ENCODE measurements at places on chromosomes 6 and 20.

DNA sequence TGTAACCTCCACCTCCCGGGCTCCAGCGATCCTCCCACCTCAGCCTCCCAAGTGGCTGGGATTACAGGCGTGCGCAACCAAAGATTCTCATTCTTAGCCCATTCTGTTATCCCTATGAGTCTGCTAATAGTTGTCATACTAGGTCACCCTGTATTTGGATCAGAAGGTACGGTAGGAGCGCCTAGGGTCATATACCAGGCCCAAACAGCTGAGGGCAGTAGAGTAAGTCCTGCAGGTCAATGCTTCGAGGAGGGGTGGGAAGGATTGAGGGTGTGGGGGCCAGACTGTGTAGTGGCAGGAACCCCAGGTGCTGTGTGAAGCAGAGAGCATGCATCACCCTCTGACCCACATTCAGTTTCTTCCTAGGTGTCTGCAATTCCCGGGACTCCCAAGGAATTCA, 22.7 kb upstream of the POU5F1 start:
- DNase-seq: no peak

DNA sequence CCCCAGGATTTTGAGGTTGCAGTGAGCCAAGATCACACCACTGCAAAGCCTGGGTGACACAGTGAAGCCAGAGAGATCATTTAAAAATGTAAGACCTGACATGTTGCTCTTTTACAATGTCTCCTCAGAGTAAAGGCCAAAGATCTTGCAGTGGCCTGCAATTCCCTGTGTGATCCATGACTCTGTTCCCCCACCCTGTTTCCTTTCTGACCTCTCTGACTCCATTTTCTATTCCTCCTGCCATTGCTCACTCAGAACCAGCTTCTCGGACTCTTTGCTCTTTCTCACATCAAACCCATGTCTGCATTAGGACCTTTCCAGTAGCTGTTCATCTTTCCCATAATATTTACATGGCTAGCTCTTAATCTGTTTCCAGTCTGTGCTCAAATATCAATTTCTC, 28.8 kb downstream of the RNF217 start:
- no peak for DNase-seq

DNA sequence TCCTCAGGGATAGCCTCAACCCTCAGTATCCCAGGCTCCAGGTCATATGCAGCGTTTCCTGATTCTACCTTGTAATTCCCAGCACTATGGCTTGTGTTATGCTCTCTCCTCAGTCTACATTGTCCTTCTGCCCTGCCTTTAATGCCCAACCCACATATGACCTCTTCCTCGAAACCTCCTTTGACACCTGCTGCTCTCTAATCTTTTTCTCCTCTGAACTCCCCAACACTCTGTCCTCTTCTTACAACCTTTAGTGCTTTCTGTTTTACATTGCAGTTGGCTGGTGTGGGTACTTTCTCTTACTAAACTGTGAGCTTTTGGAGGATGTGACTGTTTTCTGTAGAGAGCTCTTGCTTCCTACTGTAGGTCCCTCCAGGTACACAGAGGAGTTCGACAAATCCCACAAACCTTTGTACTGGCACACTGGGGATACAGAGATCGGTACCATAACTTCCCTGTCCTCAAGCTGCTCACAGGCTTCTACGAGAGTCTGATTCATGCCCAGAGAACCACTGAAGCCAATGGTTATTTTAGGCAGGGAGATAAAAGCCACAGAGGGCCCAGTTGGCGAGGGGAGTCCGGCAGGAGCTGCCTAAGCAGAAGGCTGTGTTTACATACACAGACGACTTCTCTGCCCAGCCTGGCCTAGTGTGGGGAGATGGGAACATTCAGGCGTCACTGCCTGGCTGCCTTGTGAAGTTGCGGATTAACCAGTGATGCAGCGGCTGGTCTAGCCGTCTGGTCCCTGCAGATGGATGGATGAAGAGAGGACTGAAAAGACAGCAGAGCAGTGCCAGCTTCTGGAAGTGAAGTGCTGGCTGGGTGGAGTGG, 8.4 kb upstream of the EPB41L1 start:
- DNase-seq: no peak

GRCh38 chr6:160774399-160774798, 72.4 kb downstream of the PLG start:
- DNase-seq: no peak

- DNase-seq: no peak
Observed at GRCh38 chr6:80215063-80215462, 108.6 kb downstream of the BCKDHB start.

DNA sequence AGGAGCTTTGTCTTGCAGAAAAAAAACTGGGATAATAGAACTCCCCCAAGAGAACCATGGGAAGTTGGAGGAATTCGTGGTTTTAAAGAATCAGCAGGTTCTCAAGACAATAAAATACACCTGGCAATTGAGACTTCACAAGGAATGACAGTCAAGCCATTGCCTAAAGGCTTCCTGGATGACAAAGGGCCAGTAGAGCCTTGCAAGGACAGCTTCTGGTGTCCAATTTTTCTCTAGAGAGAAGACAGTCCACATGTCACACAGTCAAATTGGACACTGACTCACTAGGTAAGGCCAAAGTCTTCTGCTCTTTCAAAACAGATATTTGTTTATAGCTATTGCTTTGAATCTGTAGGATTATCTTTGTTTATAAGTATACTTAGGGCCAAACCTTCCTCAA, 80.3 kb upstream of the BMP5 start:
- no peak for DNase-seq

DNA sequence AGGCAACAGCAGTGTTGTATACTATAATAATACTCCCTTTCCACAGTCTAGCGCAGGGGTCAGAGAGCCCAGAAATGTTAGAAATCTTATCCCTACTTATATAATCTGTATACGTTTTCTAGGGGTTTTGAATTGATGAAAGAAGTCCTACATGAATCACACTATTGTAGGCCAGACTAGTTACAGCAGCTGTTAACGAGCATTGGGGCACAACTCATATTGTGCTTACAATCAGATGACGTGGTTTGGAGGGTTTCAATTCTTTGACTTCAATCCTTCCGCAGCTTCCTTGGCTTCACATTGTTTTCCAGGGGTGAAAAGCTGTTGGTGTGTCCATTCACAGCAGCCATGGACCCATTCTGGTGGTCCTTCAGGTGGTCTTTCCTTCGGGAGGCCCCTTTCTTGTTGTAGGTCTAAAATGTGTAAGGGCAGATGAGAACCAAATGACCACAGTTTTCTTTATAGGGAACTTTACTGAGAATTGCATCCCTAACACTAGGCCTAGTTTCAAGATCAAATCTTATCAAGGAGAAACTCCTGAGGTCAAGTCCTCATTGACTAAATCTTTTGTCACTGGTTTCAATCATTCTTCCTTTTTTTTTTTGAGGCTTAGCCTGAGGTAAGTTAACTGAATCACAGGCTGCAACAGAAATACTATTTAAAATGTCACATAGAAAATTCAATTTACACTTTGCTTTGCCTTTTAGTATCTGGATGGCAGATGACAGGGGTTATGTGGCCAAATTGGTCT, 79.7 kb downstream of the ELOVL5 start:
- DNase-seq: no peak

DNA sequence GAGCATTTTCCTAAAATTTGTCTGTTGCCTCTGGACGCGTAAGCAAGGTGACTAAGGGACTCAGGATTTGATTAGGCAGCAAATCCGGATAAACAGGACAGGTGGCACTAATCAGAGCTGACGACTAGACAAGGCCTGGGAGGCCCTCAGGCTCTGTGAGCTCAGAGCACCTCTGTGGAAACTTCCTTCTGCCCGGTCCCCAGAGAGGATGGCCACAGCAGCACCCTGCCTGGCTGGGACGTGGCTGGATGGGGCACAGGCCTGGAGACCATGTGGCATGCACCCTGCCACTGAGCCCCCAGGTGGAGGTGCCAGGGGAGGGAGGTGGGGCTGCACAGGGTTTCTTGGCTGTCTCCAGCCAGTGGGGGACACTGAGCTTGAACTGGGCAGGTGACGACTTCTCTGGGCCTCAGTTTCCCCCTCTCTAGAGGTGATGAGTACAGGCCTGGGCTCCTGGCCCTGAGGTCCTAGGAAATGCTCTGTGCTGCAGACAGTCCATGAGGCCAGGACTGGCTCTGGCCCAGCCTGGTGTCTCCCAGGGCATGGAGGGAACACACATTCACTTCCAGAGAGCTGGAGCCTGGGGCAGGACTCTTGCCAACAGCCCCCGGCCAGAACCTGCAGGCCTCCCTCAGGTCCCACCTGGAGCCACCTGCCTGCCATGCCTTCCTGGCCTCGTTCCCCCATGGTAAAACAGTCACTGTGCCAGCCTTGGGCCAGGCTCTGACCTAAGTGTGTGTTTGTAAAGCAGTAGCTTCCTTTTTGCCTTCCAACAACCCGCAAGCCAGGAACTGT, 39.6 kb upstream of the STX16 start:
- DNase-seq: no peak

DNA sequence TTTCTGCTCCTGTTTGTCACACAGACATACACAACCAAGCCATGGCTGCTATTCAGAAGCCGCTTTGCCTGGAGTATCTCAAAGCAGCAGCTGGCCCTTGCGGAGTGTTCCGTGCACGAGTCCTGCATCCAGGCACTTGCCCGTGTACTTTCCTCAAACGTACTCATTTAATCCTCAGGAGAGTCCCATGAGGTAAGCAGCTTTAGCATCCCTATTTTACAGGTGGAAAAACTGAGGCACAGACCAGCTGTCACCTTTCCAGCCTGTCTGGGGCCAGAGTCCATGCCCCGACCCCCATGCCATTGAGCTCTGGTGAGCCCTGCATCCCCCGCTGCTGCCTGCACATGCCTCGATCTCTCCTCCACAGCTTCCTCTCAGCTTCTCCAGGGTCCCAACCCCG, 130.0 kb downstream of the ERMARD start:
- no peak for DNase-seq

DNA sequence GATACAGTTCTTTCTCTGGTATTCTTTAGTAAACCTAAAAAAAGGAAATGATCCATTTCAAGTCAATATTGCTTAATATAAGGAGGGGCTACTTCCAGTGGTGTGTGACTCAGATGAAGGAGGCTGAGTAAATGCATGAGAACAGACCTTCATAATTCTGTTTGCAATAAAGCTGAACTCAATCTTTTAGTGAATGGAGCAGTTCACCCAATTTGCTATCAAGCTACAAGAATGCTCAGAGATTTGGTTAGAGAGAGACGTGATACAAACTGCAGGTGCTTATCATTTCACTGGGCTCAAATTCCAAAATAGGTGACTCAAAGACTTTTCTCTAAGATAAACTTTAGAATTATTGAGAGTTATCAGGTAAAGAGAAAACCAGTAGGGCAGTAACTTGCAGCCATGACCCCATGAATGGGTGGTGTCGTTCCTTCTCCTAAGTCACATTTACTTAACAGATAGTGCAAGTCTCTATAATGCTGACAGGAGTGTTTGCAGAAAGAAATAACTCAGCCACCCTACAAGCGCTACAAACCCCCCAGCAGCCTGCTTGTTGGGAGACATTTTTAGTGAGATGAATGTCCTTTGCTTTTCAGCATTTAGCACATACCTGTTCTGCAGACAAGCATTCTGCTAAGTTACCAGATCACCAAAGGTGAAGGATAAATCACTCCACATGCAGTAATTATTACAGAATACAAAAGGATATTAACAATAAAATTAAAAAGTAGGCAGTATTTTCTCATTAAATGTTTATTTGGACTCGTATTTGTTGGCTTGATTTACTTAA, 16.4 kb upstream of the BLOC1S5 start:
- no peak for DNase-seq

DNA sequence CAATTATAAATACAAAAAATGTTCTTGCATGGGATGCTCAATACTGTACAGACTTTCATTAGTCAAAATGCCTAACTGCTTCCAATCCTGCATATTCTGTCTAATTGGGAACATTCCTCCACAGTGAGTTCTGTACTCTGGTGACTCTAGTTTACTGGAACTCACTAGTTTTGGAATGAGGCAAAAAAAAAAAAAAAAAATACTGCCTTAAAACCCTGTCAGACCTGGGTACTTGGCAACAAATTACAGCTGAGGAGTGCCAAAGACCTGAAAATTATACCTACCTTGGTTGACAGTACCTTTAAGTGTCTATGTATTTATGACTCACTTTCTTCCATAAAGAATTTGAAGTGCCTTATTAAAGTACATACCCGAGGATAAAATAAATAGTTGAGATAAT, 276.7 kb downstream of the FARS2 start:
- no peak for DNase-seq

DNA sequence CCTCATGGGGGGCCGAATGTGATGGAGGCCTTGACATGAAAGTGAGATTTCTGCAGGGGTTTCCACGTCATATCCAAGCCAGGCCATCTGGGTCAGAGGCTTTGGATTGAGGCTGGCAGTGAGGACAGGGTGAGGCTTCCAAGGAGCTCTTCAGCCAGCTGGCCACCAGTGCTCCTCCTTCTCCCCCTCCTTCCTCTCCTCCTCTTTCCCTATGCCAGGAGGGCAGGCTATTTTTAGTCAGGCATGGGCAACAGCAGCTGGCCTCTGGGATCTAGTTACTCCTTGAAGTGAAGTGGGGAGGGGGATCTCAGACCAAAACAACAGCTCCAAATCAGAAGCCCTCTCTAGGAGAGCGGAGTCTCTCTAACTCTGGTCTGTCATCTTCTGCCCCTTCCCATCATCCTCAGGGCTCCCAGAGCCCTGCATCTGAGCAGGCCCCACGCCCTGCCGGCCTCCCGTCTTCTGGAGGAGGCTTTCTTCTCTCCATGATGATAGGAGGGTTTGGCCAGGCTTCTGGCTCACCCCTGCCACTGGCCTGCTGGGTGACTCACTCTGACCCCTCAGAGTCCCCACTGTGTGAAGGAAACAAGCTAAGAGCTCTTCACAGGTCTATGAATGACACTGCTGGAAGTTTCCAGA, 612 bp downstream of the TNNC2 start:
- DNase-seq: no peak

- DNase-seq: no peak
Observed at GRCh38 chr6:143490775-143491174, 20.7 kb downstream of the FUCA2 start.

DNA sequence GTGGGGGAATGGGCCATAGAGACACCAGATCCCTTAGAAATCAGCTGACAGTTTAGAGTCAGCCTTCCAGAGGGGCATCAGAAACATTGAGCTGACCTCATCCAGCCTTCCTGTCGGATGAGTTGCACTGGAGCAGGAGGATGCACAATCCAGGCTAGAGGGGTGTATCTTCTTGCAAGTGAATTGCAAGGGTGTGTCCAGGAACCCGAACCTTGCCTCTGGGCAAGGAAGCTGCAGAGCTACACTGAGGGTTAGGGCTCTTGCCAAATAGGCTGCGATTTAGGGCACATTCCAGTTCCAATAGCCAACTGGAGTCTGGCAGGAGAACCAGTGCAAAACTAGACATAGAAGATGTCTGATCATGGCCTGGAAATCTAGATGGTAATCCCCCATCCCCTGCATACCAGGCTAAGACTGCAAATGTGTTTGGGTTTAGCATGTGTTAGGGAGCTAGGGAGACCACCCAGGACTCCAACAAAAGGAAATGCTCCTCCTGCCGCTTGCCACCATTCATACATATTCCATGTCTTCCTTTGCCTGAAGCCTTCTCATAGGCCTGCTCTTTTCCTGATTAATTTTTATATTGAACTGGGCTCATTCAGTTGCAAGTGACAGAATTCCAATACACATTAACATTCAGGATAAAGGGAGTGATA, 6.3 kb upstream of the UTRN start:
- no peak for DNase-seq

All from stimulated activated CD4-positive, alpha-beta T cell treated with anti-CD3 and anti-CD28 coated beads, Interleukin-4, amount 100 ng/mL, for 48 hours (primary cell).